Upper lobe of left lung (tissue), 6 donors: ENCODE measurements at places on chromosomes 1 and 21.

DNA sequence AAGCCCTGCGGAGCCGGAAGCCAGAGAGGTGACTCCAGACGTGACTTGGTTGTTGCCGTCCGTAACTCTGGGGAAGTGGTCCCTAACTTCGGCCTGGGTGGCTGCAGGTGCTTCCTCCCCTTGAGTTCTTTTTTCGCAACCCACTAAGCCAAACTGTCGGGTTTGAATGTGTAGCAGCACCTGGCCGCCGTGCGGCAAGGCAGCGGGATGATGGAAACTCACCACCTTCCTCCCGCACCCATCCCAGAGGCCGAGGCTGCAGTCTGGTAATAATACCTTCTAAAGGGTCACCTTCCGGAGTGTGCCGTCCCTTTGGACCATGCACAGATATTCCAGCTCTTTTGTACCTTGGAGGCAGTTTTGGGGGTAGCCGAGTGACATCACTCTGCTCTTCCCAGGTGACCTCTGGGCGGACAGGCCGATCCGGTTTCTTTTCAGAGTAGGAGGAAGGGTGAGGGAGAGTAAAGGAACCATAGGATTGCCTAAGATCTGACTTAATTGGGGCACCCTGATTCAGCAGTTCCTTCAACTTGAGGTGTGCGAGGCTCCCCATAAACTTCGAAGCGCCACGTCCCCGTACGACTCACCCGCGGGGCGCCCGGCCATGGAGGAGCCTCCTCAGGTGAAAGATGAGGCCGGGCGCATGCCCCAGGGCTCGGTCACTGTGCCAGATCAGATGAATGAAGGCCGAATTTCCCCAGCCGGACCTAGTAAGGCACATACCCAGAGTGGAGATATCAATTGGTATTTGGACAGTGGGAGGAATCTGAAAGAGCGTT, 1.0 kb downstream of the KCNK1 start:
- DNase-seq: no peak

GRCh38 chr1:2415337-2415736, 3.0 kb upstream of the PEX10 start:
- DNase-seq: peak; percentile 63

GRCh38 chr1:241677201-241677600, 25.1 kb downstream of the WDR64 start:
- DNase-seq: no peak

DNA sequence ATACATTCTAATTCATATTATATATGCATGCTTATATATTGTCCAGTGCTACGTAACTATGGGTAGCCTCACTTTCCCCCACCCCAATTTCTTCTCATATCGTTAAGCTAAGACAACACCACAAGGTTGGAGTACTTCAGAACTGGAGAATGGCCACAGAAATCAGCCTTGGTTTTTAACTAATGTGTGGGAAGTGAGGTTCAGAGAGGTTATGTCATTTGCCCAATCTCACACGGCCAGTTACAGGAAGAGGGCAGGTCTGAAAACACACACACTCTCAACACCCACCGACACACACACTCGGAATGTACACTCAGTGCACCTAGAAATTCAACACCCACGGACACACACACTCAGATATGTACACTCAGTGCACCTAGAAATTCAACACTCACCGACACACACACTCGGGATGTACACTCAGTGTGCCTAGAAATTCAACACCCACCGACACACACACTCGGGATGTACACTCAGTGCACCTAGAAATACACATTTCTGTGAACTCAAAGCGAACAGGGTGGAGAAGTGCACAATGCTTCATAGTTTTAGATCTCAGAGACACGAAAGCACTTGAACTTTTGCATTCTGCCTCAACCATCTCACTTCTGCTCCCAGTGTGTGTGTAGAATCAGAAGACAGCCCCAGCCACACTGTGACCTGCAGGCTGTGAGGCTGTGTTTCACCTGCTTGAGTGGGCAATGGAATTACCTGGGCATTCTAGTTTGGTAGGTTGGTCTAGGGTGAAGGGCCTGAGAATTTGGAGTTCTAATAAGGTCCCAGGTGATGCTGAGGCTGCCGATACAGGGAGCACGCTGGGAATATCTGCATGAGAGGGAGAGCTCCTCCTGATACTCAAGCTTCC, 170.4 kb downstream of the CLIC6 start:
- no peak for DNase-seq

DNA sequence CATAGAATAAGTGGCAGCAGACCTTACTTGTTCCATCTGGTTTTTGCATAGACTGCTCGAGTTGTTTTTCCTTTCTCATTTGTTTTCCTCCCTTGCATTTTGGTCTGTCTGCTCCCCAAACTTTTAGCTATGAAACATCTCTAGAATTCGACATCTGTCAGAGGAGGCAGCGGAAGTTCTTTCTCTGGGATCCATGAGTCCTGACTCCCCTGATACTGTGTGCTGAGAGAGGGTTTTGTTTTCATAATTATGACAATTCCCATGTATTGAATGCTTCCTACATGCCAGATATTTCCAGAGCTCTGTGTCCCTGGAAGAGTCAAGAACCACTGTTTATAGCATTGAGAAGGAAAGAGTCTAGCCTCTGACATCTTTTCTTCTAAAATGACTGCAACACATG, 172.6 kb downstream of the KIF26B start:
- no peak for DNase-seq

DNA sequence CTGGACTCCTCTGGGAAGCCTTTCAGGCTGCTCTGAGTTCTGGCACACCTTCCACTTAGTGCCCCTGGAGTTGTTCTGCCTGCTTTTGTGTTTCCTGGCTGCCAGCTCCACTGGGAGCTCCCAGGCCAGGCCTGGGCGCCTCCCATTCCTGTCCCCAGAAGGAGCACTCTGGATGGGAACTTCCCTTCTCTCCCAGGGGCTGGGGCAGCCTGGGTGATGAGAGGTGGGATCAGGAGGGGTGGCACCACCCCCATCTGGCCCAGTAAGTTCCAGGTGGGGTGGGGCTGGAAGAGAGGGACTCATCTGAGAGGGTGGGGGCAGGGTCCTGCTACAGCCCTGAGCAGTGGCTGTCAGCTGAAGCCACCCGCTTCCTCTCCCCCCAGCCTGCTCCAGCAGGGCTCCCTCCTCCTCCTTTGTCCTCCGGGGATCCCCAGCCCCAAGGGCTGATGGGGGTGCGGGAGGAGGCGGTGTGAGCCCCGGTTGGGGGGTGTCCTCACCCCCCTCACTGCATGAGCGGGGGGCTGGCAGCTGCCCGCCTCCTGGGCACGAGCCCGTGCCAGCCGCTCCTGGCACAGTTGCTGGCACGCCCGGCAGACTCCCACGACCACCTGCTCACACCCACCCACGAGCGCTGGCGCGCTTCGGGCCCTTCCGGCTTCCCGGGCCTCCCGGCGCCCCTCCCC, 4.7 kb downstream of the FOXO6 start:
- DNase-seq: no peak

- DNase-seq: no peak
Measured at GRCh38 chr1:167548059-167548932, 5.3 kb downstream of the CREG1 start.

- no peak for DNase-seq
Measured at GRCh38 chr1:152458384-152459185, 44.5 kb upstream of the CRNN start.

DNA sequence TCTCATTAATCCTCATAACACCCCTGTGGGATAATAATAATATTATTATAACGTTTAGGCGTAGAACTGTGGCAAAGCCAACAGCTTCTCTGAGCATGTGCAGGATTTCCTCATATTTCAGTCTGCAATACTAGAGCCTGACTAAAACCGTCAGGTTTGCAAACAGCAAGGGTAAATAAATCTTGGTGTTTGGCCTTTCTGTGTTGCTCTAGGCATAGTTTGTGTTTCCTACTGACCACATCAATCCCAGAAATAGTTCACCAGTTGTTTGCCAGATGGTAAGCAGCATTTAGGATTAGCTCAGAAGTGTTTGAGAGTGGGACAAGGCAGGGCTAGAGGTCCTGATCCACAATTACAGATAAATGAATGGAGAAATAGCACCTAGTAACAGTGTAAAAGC, 2.8 kb upstream of the KCNA3 start:
- DNase-seq: no peak

GRCh38 chr1:94036730-94037129, 84.2 kb downstream of the ABCA4 start:
- DNase-seq: no peak

DNA sequence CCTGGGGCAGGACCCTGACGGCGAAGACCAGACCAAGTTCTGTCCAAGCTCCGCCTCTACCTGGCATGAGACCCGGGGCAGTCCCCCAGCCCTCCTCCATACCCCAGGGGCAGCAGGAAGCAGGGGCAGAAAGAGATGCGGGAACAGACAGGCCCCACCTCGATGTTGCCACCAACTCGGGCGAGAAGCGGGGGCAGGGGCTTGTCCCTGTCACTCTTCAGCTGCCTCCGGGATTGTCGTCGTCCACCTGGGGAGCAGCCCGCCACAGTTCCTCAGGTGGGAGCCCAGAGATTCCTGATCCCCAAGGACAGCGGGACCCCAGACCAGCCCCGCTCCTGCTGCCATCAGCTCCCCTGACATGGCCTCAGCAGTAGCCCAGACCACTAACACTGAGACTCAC, 54.8 kb downstream of the CHD5 start:
- DNase-seq: no peak

GRCh38 chr1:215146240-215146975, 63.9 kb downstream of the KCNK2 start:
- no peak for DNase-seq

GRCh38 chr1:100683448-100684349, 35.8 kb upstream of the VCAM1 start:
- DNase-seq: no peak

GRCh38 chr1:67626090-67626860, 58.7 kb upstream of the GADD45A start:
- DNase-seq: no peak

GRCh38 chr1:243667591-243667990, 182.5 kb downstream of the AKT3 start:
- DNase-seq: no peak

GRCh38 chr1:202578565-202578964, 131.7 kb downstream of the SYT2 start:
- no peak for DNase-seq

DNA sequence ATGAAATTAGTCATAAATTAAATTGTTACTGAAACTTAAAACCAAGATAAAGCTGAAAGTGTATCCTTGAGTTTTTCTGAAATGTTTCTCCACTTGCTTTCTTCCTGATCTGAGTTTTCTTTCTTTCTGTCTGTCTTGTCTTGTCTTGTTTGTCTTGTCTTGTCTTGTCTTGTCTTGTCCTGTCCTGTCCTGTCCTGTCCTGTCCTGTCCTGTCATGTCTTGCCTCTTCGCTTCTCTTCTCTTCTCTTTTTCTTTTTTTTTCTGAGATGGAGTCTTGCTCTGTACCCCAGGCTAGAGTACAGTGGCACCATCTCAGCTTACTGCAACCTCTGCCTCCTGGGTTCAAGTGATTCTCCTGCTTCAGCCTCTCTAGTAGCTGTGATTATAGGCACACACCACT, 73.7 kb downstream of the ADGRL2 start:
- no peak for DNase-seq

- DNase-seq: no peak
Measured at GRCh38 chr1:231162297-231162969, 575 bp downstream of the TRIM67 start.

GRCh38 chr1:65170511-65171142, 22.6 kb downstream of the AK4 start:
- peak; percentile 34 for DNase-seq

GRCh38 chr1:21018673-21019072, 158.0 kb downstream of the EIF4G3 start:
- DNase-seq: no peak

- DNase-seq: no peak
Measured at GRCh38 chr1:234902774-234903547, 225.7 kb downstream of the TOMM20 start.

DNA sequence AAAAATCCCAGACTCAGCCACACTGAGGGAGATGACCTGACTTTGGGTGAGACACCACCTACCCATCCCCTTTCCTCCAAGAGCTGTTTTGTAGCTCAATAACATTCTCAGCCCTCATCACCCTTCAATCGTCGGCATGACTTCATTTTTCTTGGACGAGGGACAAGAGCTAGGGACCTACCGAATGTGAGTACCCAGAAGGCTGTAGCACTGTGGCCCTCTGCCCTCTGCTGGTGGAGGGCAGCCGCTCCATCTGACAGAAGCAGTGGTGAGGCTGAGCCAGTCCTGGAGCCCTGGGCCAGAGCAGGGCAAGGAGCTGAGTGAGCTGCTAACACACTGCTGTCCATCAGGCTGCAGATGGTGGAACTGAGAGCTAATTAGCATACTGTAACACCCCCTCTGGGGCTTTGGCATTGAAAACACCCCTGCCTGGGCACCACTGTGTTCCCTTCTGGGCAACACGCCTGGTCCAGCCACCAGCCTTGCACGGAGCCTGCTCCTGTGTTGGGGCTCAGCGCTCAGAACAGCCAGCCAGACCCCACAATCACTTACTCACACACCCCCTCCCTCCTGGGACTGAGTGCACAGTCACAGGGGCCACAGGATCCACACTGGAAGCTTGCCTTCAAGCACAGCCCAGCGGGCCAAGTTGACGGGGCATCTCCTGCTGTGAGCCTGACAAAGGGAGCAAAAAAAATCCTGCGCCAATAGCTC, 18.3 kb upstream of the ALPL start:
- DNase-seq: no peak

DNA sequence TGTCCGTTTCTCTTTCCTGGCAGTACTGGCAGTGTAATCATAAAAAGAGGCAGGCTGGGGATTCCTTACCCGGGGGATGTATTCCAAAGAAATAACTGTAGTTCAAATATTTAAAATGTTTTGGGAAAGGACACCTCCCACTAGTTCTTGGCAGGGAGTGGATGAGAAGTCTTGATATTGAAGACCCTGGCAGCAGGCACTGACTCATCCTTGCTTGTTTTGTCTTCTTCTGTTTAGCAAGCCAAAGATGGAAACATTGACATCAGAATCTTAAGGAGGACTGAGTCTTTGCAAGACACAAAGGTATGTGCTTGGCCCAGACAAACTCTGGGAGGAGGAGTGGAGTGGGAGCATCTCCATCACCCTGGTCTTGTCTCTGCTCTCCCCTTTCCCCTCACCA, 639 bp downstream of the IL20 start:
- DNase-seq: no peak

- DNase-seq: no peak
Measured at GRCh38 chr1:24925082-24925779, 4.8 kb downstream of the RUNX3 start.

GRCh38 chr1:38330799-38331198, 284.2 kb upstream of the POU3F1 start:
- DNase-seq: no peak

GRCh38 chr1:59105548-59106507, 191.1 kb upstream of the FGGY start:
- DNase-seq: no peak

DNA sequence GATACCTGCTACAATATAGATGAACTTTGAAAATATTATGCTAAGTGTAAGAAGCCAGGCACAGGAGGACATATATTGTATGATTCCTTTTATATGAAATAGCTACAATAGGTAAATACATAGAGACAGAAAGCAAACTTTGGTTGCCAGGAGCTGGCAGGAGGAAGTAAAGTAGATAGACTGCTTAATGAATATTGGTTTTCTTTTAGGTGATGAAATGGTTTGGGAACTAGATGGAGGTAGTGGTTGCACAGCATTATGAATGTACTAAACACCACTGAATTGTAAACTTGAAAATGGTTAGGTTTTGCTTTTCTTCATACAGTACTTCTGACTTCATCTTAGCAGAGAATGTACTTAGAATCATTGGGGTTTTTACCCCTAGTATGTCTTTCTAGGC, 21.5 kb downstream of the ABCB10 start:
- DNase-seq: no peak
